Inflammatory macrophage treated with lipopolysaccharide for 4 hours (primary cell): ENCODE measurements at places on chromosomes 13 and 19.

- no peak for DNase-seq
Observed at GRCh38 chr13:76379341-76380105, 506.7 kb downstream of the KCTD12 start.

DNA sequence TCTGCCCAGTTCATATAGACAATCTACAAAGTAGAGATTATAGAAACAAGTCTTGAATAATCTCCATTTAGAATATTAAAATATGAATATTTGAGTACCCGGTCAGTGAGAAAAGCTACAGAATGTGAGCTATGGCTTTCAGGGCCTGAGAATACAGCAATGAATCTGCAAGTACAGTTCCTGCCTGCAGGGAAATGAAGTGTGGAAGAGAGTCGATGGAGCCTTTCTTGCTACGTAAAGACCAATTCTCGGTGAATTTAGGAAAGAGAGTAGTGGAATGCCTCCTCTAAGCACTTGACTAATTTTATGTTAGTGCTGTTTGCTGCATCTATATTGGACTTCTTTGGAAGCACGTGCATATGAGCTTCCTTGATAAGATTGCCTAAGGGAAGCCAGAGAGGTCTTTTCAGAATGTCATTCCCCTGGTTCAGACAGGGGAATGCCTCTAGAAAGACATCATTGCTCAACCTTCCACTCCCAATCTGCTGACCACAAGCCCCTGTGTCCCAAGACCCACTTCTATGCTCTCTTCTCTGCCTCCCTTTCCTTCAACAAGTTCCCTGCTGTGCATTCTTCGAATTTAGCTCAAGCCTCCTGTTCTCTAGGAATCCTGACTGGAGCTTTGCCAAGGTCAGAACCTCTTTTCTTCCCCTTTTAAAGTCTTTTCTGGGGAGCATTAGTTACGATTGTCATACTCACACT lies 41.9 kb downstream of the GPC6 start:
- no peak for DNase-seq

- no peak for DNase-seq
Observed at GRCh38 chr19:18437491-18438330, at the start of gene ISYNA1. TSS of gene ISYNA1 (minus strand) at chr19:18438133. CDS start at chr19:18437979, 154 bp downstream.

- DNase-seq: no peak
Observed at GRCh38 chr19:41307954-41308449, 2.0 kb upstream of the CCDC97 start.

- no peak for DNase-seq
Observed at GRCh38 chr13:103288114-103288513, 221.9 kb upstream of the SLC10A2 start.

- DNase-seq: no peak
Observed at GRCh38 chr13:80239571-80240255, 101.2 kb downstream of the SPRY2 start.

GRCh38 chr19:3336680-3337523 lies 29.5 kb upstream of the NFIC start:
- no peak for DNase-seq

- DNase-seq: no peak
Observed at GRCh38 chr19:47826800-47827199, 5.1 kb downstream of the CRX start.
